ENCODE measurements at places on chromosomes 12 and 14.

- no peak for DNase-seq
Measured at GRCh38 chr12:49808686-49809380, 19.4 kb downstream of the NCKAP5L start.

DNA sequence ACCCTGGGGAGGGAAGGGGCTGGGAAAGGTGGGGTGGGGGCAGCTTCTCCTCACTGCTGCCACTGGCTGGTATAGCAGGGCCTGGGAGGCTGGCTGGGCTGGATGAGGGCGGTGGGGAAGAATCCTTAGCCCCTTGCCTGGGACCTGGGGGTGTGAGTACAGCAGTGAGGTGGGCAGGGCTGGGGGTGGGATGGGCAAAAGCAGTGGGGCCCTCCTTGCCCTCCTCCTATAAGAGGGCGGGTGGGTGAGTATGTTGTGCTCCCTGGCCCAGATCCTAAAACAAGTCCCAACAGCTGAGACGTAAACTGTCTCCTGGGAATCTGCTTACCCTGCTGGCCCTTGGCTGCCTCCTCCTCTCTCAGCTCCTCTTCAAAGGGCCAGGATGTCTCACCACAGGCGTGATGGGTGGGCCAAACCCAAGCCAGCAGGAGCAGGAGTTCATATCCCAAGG, 2.2 kb downstream of the NCKAP5L start:
- DNase-seq: no peak

DNA sequence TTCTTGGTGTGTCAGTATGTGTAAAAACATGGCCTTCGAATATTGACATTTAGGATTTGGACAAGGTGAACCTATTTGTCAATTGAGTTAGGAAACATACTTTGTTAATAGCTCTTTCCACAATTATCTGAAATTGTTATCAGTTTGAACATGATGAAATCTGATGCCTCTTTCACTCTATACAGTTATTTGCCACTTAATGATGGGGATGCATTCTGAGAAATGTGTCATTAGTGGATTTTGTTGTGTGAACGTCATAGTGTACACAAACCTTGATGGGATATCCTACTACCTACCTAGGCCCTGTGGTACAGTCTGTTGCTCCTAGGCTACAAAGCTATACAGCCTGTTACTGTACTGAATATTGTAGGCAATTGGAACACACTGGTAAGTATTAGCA, 4.8 kb downstream of the TULP3 start:
- DNase-seq: no peak

DNA sequence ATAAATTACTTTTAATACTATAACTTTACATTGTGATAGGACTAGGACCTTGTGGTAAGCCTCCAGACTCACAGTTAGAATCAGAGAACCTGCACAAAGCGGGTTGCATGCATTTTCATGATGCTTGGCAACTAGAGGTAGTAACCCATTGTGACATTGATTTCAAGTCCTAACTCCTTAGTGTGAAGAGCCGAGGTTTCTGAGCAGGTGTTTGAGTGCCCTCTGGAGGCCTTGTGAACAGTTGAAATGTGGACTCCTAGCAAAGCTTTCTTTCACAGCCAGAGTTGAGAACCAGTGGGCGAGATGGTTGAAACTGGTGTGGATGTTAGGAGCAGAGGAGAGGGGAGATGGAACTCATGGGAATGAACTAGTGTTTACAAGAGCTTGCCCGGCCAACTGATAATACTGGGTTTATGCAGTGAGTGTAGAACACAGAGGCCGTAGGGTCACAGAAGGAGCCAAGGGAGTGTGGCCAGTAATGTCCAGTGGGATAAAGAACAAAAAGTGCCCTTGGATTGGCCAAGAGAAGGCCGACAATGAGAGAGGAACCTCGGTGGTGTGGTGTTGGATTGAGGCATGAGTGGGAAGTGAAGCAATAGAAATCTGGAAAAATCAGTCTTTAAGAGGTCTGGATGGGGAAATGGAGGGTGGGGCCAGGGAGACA, 10.9 kb downstream of the ZNF664 start:
- peak; percentile 44 for DNase-seq

DNA sequence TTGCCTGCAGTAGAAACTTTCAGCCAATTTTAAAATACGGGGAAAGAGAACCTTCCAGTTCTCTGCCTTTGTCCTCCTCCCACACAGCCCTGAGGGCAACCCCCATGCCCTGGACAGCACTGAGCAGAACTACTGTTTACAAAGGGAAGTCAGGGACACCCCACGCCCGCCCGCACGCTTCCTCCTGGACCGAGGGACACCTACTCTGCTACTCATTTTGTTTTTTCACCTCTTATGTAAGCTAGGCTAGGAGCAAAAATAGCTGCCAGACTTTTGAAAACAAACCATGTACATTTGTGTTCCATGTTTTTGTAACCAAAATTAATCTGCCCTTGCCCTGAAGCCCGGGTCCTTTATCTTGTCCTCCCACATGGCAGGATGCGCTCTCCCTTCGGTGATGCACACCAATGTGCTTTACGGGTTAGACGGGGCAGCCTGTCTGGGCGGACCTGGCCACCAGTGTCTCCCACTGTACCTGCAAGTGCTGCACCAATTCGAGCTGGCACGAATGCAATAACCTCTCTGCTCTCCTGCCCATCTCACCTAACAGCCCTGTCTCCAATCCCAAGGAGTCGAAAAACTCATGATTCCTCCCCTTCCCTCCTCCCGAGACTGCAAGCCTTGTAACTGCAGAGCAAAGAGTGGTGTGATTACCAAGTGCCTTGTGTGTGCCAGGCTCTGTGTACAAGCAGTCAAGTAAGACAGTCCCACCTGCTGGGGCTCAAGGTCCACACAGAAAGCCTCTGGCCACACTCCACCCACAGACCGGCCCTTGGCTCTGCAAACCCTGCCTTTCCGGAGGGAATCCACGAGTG, 85.2 kb downstream of the CCDC88C start:
- no peak for DNase-seq

- DNase-seq: no peak
Measured at GRCh38 chr12:9625019-9625418, 17.3 kb upstream of the KLRB1 start.

DNA sequence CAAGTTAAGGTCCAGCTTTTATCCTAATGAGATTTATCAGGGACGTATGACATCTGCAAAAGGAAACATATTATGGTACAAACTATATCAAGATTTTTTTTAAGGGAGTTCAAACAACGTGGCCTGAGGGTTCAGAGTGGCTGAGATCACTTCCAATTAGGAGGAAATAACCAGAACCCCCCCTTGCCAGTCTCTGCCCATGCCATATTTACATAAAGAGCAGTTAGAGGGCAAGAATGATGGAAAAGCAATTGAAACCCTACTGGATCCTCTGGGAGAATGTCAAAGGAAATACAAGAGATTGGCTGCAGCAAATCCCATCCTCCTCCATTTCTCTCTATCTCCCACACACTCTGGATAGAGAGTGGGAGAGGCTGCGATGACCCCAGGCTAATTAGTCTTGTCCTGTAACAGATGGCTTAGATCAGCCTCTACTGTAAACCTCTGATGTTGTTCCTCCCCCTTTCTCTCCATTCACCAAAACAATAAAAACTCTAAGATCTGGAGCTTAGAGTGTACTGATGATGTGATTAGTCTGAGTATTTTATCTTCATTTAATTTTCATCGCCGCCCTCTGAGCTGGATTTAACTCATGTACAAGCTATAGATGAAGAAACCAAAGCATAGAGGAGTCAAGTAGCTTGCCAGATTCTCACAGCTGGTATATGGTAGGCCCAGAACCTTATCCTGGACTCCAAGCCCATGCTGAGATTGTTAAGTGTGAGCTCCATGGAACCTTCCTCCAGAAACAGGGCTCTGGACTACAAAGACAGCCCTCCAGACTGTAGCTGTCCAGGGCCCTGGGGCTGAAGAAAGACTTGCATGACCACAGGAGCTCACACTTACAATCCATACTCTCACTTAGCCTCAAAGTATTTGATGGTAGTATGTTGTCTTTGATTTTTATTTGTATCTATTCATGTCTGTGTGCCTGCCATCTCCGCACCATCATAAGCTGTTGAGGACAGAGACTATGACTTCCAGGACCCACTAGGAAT, 54.1 kb upstream of the GNG2 start:
- DNase-seq: no peak

- no peak for DNase-seq
Measured at GRCh38 chr14:23548351-23549318, 2.9 kb downstream of the ZFHX2 start.

DNA sequence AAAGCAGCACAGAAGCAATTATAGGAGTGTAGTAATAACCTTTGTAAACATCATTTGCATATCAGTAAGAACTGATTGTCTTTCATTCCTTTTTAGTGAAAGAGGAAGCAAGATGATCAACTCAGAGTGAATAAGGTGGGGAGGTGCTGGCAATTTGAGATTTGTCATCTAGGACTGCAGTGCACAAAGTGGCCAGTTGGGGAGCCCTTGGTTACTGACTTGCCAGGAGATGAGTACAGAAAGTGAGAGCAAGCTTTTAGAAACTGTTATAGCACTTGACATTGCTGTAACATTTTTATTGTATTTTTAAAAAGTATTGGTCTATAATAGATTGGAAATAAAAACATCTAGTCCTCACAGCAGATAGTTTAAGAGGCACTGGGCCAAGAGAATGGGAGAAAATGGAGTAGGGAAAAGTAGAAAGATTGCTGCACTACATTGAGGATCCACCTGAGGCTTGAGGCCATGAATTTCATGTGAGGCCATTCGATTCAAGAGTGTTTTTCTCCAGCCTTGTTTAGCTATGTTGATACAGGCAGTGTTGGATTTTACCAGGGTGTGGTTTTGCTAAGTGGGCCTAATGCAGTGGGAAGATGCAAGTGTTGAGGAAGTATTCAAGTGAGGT, 98.2 kb downstream of the SNAPC1 start:
- peak; percentile 75 for DNase-seq

DNA sequence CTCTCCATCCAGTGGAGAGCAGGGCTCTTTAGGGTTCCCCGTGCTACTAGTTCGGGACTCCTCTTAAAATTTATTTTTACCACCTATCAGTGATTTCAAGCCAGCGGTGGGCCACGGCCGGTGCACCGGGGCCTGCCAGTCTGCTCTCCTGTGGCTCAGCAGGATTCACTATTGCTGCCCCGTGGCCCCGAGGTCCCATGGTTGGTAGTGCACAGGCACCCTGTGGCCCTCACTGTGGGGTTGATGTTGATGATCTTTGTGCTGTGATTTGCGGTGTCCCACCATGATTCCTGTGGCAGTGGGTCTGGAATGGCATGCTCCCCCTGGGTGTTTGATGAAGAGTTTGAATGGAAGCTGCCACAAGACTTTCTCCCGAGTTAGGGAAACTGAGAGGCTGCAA, 12.6 kb upstream of the MEG3 start:
- DNase-seq: no peak

DNA sequence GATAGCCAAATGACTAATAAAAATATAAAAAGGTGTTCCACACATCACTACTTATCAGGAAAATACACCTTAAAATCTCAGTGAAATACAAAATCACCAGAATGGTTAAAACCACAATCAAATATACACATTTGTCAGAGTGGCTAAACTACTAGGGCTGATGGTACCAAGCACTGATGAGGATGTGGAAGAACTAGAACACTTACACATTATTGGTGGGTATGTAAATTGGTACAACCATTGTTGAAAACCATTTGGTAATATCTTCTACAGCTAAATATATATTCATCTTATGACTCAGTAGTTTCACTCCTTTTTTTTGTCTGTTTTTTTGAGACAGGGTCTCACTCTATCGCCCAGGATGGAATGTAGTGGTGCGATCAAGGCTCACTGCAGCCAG, 48.5 kb upstream of the TTC7B start:
- DNase-seq: no peak

DNA sequence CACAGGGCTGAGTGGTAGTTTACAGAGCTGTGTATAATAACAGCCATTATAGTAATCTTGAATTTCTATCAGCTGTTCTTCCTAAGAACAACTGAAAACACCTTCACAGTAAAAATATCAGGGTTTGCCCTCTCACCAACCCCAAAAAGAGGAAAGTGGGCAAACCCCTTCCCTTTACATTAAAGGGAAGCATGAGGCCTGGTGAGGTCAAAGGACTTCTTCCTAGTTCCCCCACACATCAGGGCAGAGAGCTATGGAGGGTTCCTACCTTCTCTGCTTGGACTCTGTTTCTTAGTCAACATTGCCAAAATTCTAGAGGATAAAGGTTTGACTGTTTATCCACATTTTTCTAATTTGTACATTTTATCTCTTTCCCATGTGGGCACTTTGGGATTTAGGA, 4.4 kb upstream of the RPAP3 start:
- DNase-seq: no peak

DNA sequence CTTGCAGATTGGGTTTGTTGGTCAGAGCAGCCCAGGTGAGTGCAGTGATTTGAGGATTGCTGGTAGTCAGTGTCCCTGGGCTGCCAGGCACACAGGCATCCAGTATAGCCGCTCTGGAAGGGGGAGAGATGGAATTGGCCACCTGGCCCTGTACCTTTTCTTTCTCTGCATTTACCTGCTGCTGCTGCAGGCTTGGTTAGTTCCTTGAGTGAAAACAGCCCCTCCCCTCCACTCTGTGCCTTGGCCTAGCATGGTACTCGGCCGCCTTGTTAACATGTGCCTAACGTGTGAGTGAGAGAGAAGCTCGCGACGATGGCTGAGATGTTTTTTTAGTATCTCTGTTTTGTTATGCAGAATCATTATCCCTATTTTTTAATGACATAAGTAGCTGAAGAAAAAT, 49.3 kb upstream of the AMN start:
- DNase-seq: no peak

GRCh38 chr12:109199324-109199723, 82.9 kb downstream of the ACACB start:
- no peak for DNase-seq

DNA sequence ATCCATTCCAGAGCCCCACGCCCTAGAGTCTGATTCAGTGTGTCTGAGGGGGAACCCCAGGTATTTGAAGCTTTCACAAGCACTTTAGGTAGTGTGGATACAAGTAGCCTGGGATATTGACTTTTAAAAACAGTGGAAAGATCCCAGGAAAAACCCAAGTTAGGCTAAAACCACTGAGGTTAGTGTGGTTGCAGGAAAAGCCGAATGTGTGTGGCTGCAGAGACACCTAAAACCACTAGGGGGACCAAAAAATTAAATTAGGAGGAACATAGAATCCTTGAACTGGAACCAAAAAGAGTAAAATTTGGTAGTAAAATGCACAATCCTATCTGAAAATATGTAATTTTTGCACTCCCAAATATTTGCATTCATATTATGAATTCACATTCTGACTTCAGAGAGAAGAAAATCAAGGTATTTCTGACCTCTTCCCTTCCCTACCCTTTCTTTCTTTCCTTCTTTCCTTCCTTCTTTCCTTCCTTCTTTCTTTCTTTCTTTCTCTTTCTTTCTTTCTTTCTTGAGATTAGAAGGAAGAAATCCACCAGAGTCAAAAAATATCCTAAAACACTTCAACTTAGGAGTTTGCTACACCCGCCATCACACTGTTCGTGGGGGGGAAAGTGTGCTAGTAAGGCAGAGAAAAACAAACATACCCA, 37.8 kb downstream of the SLCO1A2 start:
- peak; percentile 10 for DNase-seq

- DNase-seq: no peak
Measured at GRCh38 chr14:45065540-45065939, 18.4 kb upstream of the PRPF39 start.

DNA sequence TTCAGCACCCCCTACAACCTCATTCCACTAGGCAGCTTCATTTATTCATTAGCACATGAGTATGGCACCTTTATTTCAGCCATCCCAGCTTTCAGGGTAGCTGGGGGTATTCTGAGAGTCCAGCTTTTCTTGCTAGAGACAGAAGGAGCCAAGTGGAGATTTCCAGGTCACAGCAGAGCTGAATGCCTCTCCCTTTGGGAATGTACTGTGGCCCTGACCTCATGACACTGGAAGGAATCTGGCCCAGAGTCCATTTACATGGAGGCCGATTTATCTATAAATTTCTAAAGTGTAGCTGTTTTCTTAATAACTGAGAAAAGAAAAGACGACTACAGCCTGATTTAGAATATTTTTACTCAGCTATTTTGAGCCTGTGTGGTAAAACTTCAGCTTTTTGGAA, 47.2 kb upstream of the JDP2 start:
- no peak for DNase-seq
